Retina (tissue), 1 donor: ENCODE measurements at places on chromosomes 13 and 19.

DNA sequence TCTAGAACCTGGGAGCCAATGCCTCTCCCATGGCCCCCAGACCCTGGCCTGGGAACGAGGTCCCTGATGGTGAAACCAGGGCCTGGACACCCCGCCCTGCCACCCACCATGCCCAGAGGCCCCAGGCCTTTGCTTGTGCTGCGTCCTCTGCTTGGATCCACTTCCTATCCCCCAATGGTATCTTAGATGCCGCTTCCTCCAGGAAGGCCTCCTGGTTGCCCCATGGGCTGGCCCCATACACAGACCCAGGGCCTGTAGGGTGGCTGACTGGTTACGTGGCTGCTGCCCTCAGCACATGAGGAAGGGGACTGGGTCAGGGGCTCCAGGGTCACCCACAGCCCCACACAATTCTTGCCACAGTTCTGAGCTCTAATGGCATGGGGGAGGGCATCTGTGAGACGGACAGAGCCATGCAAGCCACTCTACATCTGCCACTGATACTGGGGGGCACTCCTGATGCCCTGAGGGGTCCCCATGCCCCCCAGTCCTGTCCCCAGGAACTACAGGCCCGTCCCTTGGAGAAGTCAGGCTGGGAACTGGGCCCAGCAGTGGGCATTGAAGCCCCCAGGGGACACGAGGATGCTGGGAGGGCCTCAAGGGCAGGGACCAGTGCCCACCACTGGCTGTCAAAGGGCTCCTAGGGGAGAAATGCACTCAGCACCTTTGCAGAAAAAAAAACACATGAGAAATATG, 5.0 kb downstream of the RPL36 start:
- DNase-seq, result no peak

- peak; percentile 65 for DNase-seq
Observed at GRCh38 chr19:30593975-30594745, 222.0 kb downstream of the ZNF536 start.

DNA sequence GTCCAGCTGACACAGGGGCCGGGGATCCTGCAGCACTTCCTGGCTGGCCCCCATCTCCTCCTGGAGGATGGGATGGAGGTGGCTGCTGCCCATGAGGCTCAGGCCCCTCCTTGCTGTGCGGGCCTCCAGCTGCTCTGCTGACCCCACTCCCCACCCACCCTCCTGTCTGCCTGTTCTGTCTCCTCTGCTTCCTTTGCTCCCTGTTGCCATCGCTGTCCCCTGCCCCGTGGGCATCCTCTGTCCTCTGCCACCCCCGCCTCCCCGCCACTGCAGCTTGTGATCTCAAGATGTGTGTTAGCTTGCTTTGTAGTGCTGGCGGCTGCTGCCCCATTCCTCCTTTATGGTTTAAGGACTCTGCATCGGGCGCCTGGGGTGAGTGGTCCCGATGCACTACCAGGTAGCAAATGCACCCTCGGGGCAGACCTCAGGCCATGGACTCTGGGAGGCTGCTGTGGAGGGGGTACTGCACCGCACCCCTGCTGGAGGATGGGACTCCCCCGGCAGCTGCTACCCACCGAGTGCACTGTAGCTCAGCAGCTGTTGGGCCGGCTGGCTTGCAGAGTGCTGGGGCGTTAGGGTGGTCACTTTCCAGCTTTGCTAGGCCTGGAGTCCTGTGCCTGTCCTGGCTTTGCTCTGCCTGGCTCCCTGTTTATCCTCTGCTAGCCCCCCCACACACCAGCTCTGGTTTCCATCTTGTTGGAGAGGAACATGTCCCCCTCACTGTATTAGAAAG, 15.8 kb upstream of the C19orf33 start:
- peak; percentile 31 for DNase-seq

DNA sequence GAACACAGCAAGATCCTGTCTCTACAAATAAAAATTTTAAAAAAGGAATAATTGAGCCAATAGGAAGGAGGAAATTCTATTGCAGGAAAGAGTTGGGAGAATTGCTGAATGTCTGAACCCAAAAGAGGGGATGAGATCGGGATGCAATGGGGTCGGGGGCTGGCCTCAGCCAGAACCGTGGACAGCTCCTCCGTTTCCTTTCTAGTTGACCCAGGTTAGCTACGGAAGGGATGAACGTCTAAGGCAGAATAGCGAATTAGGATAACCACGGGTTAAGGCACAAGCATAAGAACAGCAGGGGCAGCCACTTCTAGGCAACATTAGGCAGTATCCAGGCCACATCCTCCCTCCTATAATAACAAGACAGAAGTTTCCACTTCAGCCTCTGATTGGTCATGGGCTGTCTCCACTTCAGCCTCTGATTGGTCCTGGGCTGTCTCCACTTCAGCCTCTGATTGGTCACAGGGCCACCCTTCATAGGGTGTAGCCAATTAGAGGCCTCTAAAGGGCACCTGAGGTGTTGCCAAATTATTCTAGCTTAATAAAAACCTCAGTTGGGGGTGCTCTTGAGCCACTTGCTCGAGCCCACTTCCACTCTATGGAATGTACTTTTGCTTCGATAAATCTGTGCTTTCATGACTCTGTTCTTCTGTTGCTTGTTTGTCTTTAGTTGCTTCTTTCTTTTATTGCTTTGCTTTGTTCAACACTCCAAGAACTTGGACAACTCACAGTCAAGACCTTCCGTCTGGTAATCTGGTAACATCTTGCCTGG, 24.9 kb upstream of the TPM4 start:
- DNase-seq, result no peak

- no peak for DNase-seq
Observed at GRCh38 chr19:45451131-45451849, 16.5 kb upstream of the FOSB start.

DNA sequence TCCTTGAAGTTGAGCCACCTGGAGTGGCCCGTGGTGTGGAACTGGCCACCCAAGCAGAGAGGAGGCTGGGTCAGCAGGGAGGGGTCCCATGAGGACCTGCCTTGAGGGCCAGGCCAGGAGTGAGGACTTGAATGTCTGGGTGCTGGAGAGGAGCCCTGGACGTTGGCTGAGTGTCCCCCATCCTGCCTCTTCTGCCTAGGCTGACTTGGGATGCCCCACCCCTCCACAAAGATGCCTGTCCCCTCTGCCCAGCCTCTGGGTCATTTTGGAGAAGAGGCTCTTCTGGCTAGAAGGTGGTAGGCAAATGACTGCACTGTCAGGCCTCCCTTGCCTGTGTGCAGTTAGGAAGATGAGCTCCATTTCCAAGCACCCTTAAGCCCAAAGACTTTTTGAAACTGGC, 1.7 kb downstream of the SSBP4 start:
- DNase-seq, result peak; percentile 17
